ENCODE measurements at places on chromosomes 5 and 9. TPM values are rescaled to one million over a fixed set of nuclear protein-coding genes. Genes with fewer than 3 reads are reported as not detected.

GRCh38 chr9:81384911-81385310, 304.4 kb downstream of the TLE1 start:
- DNase-seq = no peak

DNA sequence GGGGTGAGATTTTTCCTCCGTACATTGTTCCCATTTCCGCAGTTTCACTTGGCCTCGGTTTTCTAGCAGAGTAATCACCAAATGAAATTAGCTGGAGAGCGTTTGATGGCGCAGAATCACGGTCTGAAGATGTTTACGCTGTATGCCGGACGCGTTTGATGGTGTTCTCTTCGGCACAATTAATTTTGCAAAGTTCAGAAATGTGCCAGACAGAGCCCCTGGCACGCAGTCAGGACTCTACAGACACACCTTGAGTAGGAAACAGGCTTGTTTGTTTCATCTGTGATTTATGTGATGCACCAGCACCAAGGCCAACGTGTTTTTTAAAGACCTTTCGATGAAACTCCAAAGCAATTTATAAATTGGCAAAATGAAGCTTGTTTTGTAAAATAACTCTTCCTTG, 863 bp upstream of the LIFR start:
- DNase-seq = no peak

- no peak for DNase-seq
These were observed 4.3 kb upstream of the TRIM41 start for GRCh38 chr5:181218795-181219124.

GRCh38 chr9:15104826-15105420, 194.7 kb upstream of the FREM1 start:
- DNase-seq = no peak

Gene C9
- total RNA-seq = not detected

GRCh38 chr5:10339958-10340357, 13.5 kb upstream of the MARCHF6 start:
- no peak for DNase-seq

- DNase-seq = no peak
These were observed 147.9 kb downstream of the MACROH2A1 start for GRCh38 chr5:135251093-135251492.

DNA sequence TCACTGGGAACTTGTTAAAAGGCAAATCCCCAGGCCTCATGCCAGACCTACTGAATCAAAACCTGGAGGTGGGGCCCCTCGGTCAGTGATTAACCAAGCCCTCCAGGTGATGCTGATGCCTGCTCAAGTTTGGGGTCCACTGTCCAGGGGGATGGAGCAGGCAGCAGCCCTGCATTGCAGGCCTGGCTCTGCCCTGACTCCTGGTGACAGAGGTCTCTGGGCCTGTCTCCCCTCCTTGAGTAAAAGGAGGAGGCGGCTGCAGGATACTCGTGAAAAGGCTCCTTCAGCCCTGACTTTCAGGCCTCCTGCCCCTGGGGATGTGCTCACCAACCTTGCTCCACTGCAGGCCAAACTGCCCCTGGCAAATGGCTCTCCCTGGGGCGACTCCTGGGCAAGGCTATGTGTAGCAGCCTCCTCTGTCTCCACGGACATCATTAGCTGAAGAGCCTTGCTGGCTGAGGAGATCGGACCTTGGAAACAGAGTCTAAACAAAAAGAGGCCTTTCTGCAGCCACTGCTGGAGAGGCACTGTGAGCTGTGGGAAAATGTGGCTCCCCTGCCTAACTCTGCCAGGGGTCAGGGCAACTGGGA, 134.8 kb upstream of the ALDH1B1 start:
- no peak for DNase-seq

Gene KCNT1
- total RNA-seq = 160 TPM

DNA sequence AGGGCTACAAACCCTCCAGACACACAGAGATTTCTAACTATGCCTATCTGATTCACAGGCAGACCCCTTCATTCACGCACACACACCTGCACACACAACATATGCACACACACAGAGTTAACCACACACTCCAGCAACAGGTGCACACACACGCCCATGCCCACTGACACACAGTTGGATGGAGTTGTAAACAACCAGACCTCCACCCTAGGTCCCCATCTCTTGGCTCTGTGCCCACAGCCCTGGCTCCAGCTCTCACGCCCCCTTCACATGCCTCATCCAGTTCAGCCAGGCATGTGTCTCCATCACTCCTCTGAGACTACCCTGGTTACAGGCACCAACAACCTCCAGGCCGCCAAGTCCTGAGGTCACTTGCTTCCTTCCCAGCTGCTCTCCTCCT, 61.1 kb downstream of the PSD2 start:
- DNase-seq = no peak

Gene SLC36A2
- not detected for total RNA-seq

DNA sequence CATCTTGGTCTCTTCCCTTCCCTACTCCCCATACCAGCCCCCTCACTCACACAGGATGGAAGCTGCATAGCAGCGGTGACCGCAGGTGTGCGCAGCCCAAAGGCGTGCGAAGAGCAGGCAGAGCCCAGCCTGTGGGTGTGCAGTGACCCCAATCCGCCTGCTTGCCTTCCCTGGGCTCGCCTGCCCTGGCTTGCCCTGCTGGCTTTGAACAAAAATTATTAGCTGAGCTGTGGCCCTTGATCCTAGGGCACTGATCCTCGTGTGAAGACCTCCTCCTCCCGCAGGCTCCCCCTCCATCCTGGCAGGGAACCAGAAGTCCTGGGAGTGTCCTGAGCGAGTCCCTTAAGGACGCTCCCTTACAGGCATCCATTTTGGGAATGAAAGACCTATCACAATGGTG, 31.9 kb downstream of the MORN5 start:
- DNase-seq = no peak

- DNase-seq = no peak
These were observed 78.9 kb downstream of the ASTN2 start for GRCh38 chr9:117335837-117336433.

GRCh38 chr9:123924727-123925126, 5.2 kb downstream of the DENND1A start:
- DNase-seq = no peak

- DNase-seq = no peak
These were observed 652.6 kb downstream of the CCDC171 start for GRCh38 chr9:16205455-16205854.

- no peak for DNase-seq
These were observed 233.1 kb upstream of the GAS1 start for GRCh38 chr9:87180361-87180760.

Gene ACTBL2
- not detected for total RNA-seq

DNA sequence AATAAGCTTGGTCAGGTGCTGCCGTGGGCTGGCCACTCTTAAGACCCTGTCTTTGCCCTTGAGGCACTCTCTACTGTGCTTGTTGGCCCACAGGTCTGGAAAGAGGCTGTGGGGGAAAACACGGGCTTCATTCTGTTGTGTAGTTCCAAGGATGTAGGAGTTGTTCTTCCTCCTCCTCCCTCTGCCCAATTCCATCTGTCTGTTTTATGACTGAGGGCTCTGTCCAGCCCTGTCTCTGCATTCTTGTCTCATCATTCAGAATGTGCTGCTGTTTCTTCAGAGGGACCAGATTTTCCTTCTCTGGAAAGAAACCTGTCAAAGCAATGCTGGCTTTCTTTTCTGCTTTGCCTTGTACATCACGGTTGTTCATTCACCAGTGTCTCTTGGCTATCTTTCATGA, 84.1 kb downstream of the MAP1B start:
- no peak for DNase-seq

Gene MEIKIN
- total RNA-seq = not detected

Gene FAM174A
- total RNA-seq = 25.3 TPM
